ENCODE measurements at places on chromosomes 3 and 15.

GRCh38 chr3:171190668-171191067 is 164.1 kb upstream of the SLC2A2 start:
- DNase-seq, result no peak

DNA sequence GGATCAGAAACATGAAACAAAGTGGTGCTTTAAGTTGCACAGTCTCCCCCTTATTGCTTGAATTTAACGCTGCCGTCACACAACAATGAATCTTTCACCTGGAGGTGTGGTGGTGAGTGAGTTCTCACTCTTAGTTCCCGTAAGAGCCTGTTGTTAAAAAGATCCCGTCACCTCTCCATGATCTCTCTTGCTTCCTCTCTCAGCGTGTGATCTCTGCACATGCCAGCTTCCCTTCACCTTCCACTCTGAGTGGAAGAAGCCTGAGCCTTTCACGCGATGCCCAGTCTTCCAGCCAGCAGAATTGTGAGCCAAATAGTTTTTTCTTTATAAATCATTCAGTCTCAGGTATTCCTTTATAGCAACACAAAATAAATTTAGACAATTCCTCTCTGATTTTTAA is 136.7 kb upstream of the CHL1 start:
- no peak for DNase-seq

GRCh38 chr3:53833053-53833645 is 13.1 kb downstream of the CHDH start:
- DNase-seq, result no peak

- no peak for DNase-seq
These were observed 722.0 kb downstream of the NR2F2 start for GRCh38 chr15:97052513-97052912.

DNA sequence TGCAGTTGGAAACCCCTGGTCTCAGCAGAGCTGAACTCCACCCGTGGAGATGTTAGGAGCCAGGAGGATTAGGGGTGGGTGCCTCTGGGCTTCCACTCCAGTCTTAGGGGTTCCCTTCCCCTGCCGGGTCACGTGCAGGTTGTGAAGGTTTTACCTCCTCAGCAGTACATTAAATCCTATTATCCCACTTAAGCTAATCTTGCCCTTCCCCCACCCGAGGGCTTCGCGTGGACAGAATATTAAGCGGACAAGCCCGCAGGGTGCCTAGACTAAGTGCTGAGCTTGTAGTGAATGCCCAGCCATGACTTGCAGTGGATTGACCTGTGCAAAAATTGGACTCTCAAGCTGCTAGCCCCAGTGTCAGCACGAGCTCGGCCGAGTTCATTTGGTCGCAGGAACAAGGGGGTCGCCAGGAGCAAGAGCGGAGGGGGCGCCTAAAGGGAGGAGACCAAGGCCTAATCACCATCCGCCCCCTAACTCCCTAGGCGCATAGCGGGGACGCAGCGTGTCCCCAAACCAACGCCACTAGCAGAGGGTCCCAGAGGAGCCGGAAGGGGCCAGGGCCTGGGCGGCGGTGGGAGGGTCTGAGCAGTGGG is 498 bp upstream of the SEMA4B start:
- DNase-seq, result no peak

GRCh38 chr3:172018364-172018763 is 21.0 kb upstream of the FNDC3B start:
- DNase-seq, result no peak

GRCh38 chr15:78481917-78482316 is 25.5 kb upstream of the HYKK start:
- DNase-seq, result no peak

DNA sequence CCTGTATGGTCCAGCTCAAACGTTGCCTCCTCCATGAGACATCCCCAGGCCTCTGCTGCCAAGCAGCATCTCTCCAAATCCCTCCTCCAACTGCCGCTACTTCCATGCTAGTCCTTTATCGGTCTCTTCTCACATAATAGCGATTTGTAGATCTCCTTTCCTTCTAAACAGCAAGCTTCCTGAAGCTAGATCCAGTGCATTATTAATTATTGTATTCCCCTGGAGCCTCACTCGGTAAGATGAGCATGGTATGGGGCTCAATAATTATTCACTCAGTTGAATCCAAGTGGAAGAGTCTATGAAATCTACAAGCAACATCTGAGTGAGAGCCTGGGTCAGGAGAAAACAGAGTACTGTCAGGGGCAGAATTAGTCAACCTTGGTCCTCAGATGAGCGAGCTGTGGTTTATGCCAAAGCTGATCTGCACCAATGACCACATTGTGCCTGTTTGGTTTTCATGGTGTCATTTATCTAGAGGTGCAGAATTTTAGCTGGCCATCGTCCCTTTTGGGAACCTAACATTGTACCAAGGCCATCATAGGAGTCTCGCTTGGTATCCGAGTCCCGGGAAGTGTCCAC is 93.8 kb upstream of the UBE2E1 start:
- DNase-seq, result no peak

GRCh38 chr3:84209474-84209873 is 749.3 kb upstream of the CADM2 start:
- no peak for DNase-seq

- no peak for DNase-seq
These were observed 288.2 kb upstream of the ZNF385D start for GRCh38 chr3:22039161-22039560.

DNA sequence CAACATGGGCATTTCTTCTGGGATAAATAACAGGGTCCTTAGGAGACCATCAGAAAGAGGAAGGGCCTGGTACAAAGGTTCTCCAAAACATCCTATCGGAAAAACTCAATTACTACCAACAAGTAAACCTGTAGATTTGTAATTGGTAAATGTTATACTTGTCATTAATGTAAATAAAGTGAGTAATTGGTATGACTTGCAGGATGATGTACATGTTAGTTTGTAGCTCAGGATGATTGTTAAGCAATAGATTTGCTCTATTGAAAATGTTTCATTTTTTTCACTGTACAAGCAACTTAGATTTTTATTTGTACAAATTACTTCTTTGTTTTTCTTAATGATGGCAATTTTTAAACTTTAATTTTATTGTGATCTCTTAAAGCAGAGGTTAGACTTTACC is 3.8 kb upstream of the SCG5 start:
- DNase-seq, result no peak

DNA sequence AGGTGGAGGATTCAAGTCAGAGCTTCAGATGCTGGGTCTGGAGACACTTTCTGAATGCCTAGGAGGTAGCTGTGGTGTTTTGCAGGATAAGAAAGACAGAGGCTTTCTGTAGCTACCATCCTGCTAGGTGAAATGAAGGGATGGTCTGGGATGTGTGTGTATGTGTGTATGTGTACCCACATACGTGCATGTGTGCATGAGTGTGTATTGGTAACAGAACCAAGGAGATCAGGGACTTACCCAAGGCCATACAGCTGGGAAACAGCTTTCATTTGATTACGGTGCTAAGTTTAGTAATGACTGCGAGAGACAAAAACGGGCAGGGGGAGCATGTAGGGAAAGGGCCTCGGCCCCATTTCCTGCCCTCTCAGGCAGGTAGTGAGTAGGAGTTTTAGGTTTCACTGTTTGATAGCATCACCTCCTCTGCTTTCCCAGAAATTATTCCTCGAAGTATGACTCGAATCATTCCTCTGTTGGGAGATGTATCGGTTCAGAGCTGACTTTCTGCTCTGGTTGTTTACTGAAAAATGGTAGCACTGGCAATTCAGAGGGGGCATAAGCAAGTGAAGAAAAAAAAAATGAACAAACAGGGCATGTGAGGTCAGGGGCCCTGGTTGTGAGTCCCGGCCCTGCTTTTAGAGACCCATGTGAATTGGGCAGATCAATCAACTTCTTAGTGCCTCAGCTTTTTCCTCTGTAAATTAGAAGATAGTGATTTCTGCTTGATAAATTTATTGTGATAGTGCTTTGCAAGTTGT is 130.7 kb downstream of the LPP start:
- DNase-seq, result no peak

DNA sequence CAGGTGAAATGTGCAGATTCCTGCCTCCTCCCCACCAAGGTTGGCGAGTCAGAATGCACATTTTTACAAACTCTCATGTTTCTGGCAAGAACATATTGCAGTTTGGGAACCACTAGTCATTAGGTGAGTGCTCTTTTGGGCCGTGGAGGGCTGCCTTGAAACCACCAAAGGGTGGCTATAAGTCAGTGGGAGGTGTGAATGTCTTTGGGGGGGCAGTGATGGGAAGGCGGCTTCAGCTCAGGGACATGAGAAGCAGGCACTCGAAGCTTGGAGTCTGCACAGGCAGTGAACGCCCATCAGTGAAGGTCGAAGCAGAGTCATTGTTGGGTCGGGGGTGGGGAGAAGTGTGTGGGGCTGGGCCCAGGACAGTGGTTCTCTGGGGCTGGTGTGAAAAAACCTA is 1.1 kb downstream of the NOX5 start:
- no peak for DNase-seq

DNA sequence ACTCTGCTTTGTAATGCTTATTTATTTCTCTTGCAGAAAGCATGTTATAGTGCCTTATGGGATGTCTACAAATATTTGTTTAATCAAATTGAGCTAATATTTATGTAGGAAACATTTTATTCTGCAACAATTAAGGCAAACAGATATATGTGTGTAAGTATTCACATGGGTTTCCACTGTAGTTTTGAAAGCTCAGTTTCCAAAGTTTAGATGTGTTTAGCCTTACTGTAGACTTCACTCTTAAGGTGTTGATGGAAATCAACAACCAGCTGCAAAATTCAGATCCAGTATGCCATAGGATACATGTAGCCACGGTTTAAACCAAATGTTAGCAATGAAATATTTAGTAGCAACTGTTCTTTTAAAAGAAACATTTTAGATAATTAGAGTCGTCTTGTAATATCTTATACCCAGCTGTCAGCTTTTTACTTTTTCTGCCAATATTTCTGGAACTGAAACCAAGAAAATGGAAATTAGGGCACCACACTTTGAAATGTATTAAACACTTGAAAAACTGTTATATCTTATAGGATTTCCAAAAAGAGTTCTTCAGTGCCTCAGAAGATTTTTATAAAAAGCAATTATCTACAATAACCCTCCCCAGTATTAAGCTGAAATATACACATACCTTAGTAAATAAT is 18.5 kb downstream of the PIK3CA start:
- no peak for DNase-seq

GRCh38 chr15:41825572-41826535 is 2.0 kb upstream of the JMJD7 start:
- DNase-seq, result no peak

Data from kidney capillary endothelial cell (primary cell).